ENCODE measurements at places on chromosomes 4 and X. TPM values are rescaled to one million over a fixed set of nuclear protein-coding genes. Genes with fewer than 3 reads are reported as not detected.

- DNase-seq: peak; percentile 96
Observed at GRCh38 chr4:2843263-2843940, at the start of gene ADD1. ADD1 (plus strand) TSS chr4:2843844; CDS start chr4:2875916, 32,072 bp downstream.

DNA sequence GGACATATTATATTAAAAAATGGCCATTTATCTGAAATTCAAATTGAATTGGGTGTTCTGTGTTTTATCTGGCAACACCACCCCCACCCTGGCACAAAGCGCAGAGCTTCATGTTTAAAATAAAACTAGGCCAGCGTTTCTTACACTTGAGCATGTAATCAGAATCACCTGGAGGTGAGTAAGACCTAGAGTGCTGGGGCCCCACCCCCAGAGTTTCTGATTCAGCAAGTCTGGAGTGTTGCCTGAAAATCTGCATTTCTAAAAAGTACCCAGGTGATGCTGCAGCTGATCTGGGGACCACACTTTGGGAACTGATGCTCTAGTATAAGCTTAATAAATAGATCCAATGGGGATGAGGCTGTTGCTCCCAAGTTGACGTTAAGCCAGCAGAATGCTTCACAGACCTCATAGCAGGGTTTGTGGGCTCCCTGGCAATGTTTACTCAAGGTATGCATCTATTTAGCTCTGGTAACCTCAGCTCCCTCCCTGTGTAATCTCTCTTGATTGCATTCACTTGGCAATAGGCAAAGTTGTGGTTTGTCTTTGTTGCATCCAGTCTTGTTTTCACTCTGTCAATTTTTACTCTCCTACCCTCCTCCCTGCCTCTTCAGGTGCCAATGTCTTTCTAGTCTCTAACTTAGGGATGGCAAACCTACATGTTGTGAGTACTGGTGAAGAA is 99.8 kb upstream of the TEX13D start:
- DNase-seq: no peak

The USP51 gene
- 2.7 TPM for total RNA-seq

The ZBED1 gene
- 45.4 TPM for total RNA-seq

The HTN3 gene
- total RNA-seq: not detected

GRCh38 chr4:71415491-71415890 is 76.7 kb downstream of the SLC4A4 start:
- no peak for DNase-seq
